ENCODE measurements at places on chromosomes 6 and 20.

- H3K27ac ChIP-seq, result peak overlapping the region; percentile 52
- H3K4me3 ChIP-seq, result no peak overlapping the region
- no peak for DNase-seq
- H3K4me1 ChIP-seq, result no peaks in the 10 kb centered on the region
Measured at GRCh38 chr6:43989581-43990146, 137.6 kb downstream of the MRPL14 start.

GRCh38 chr6:128111096-128111495 lies 210.2 kb upstream of the THEMIS start:
- no peaks in the 10 kb centered on the region for H3K27me3 ChIP-seq
- H3K36me3 ChIP-seq, result no peaks in the 10 kb centered on the region
- DNase-seq, result no peak

DNA sequence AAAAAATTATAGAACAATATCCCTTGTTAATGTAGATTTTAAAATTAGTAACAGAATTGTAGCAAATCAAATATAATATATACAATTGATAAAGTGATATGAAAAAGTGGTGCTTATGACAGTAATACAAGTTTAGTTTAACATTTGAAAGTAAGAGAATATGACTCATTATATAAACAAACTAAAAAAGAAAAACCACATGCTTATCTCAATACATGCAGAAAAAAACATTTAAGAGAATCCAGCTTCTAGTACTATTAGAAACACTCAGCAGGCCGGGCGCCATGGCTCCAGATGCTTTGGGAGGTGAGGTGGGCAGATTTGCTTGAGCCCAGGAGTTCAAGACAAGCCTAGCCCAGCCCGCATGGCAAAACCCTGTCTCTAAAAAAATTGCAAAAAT lies 60.7 kb upstream of the LAMA2 start:
- no peak overlapping the region for H3K27ac ChIP-seq
- no peaks in the 10 kb centered on the region for H3K27me3 ChIP-seq
- no peaks in the 10 kb centered on the region for H3K4me1 ChIP-seq
- H3K4me3 ChIP-seq, result no peak overlapping the region
- no peaks in the 10 kb centered on the region for H3K36me3 ChIP-seq

- no peaks in the 10 kb centered on the region for H3K27me3 ChIP-seq
- H3K4me1 ChIP-seq, result no peaks in the 10 kb centered on the region
- no peaks in the 10 kb centered on the region for H3K36me3 ChIP-seq
- DNase-seq, result no peak
- H3K27ac ChIP-seq, result no peak overlapping the region
- H3K4me3 ChIP-seq, result no peak overlapping the region
Measured at GRCh38 chr20:5973172-5973571, 22.7 kb downstream of the MCM8 start.

Data from breast epithelium (tissue), 4 donors.